ENCODE measurements at places on chromosomes 1 and 21.

DNA sequence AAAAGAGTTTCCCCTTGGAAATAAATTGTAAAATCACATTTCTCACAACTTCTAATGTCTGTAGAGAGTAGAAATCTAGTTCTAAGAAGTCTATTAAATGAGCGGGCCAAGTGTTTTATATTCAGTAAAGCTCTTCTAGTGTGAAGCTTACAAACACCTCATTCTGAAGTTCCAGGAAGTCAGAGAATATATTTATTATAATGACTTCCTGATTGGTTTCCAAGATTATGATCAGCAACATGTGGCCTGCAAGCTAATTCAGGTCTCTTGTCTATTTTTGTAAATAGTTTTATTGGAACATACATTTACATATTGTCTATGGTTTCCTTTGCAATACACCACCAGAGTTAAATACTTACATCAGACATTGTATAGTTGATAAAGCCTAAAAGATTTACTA is 603.9 kb downstream of the AMY1C start:
- no peak for DNase-seq

DNA sequence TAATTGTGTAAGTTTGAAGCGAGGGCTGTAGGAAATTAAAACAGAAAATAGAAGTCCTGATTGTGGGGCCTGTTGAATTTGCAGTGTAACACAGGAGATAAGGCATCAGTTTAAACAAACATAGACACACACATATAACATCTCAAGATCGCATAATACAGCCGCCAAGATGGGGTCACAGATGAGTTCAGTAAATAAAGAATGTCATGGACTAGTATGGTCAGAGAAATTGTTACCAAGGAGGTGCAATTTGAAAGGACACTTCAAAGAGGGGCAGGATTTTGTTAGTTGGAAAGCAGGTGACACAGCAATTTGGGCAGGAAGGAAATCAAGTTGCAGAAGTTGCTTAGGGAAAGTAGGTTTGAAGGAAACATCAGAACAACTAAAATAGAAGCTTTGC is 450.0 kb downstream of the USP25 start:
- DNase-seq = no peak

DNA sequence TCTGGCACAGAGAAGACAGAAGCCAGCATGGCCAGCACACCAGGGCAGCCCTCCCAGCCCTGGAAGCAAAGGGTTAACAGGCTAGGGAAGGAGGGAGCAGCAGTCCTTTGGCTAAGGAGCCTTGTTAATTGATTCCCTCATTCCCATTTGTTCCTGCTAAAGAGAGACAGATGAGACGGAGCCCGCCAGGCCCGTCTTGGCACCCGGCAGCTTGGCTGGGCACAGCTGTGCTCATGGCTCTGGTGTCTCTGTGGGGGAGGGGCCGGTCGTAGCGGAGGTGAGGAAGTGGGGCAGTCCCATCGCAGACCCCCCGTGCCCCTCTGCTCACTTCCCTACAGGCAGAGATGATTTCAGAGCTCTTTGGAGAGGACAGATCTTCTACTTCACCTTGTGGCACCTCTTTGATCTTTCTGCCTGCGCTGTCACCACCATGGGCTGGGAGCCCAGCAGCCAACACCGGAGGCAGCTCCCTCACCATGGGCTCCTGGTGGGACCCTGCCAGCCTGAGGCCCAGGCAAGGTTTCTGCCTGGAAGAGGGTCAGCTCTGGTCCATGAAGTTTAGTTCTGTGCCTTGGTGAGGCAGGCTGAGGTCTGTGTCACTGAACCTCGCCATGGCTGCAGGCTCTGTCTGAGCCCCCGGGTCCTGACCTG is 38.0 kb downstream of the FOXO6 start:
- no peak for DNase-seq

DNA sequence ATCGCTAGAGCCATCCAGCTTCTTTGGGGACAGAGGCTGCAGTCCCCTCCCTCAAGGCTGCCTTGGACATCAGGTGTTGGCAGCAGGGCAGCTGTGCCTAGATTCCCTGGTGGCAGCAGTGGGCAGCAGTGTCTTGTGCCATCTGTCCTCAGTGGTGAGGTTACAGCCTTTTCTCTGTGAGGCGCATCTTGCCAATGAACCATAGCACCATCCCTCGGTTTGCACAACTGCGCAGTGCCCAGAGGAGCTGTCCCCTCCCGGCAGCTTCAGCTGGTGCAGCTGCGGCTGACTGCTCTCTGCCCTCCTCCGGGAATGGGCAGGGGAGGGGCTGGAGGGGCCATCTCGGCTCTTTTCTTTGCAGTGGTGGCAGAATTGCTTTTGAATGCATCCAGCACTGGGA is 59.0 kb upstream of the C8B start:
- no peak for DNase-seq

DNA sequence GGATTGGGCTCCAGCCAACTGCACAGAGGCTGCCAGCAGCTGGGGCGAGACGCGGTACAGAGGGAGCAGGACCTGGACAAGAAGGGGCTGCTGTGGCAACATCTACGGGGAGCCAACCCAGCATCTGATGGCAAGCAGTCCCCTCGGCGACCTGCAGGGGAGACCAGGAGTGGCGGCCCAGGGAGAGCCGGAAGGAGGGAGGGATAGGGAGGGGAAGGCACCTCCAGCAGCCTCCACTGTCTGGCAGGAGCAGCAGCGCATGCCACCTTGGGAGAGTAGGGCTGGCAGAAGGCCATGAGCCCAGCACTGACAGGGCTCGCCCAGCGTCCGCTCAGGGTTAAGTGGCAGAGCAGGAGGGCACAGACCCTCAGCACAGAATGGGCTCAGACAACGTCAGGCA is 17.3 kb downstream of the CHD5 start:
- DNase-seq = no peak

- DNase-seq = no peak
Observed at GRCh38 chr1:18470671-18471355, 9.9 kb upstream of the KLHDC7A start.

DNA sequence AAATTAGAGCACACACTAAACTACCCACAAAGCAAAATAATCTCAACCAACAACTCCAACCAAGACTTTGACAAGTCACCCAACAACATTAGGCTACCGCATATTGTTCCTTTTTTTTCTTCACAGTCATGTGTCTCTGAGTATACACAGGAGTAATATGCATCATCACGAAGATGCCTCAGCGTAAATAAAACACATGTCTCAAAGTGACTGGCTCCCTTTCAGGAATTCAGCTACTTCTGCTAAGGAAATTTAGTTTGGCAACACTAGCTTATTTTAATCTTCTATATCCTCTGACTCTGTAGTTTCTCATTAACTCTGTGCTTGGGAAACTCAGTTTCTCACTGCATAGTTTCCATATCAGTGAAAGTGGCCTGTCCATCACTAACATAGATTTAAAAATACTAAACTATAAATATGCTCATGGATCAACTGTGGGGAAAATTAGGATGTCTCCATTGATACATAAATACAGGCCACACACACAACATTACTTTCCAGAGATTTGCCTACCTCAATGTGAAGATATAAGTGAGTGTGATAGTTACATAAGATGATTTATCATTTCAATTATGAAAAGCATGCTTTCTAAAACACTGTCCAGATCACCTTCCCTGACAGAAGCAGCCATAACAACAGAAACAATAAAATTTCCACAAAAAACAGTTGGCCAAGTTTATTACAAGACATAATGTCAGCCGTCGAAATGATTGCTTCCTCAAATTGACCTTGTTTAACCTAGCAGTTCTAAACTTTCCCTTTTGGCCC is 113.2 kb downstream of the PTGER3 start:
- no peak for DNase-seq

GRCh38 chr1:116255486-116256285 is 117.4 kb upstream of the ATP1A1 start:
- DNase-seq = no peak

DNA sequence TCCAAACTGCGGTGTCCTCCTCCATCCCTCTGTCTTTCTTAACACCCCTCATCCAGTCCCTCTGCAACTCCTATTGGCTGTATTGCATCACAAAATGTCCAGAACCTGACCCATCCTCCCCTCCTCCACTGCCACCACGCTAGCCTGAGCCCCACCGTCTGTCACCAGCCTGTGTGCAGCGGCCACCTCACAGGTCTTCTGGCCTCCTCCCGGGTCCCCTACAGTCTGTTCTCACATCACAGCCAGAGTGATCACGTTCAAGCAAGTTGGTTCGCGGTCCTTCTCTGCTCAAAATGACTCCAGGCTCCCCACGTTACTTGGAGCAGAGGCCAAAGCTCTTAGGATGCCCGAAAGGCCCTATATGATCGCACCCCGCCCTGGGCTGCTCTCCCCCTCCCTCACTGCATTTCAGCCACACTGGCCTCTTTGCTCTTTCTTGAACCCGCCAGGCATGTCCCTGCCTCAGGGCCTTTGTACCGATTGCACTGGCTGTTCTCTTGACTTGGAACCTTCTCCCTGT is 2.4 kb upstream of the PADI4 start:
- no peak for DNase-seq

- DNase-seq = no peak
Observed at GRCh38 chr1:223678841-223679240, 13.3 kb upstream of the CAPN8 start.

GRCh38 chr1:21625390-21626190 is 43.6 kb downstream of the RAP1GAP start:
- DNase-seq = no peak

DNA sequence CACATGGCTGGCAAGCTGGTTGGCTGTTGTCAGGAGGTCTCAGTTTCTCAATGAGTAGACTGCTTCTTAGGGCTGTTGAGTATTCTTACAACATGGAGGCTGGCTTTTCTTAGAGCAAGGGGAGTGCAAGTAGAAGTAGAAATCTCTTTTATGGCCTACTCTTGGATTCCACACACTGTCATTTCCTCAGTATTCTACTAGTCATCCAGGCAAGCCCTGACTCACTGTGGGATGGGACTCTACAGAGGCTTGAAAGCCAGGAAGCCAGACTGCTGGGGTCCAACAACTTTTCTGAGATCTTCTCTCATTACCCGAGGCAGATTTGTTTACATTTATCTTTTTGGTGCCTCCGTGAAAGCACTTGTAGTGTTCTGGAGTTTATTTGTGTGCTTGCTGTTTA is 196.2 kb upstream of the APP start:
- DNase-seq = no peak

- DNase-seq = no peak
Observed at GRCh38 chr1:61618755-61619154, 106.2 kb downstream of the TM2D1 start.

GRCh38 chr1:68916221-68916902 is 419.5 kb upstream of the DEPDC1 start:
- no peak for DNase-seq

- no peak for DNase-seq
Observed at GRCh38 chr21:34938089-34938764, 110.9 kb downstream of the RUNX1 start.

- no peak for DNase-seq
Observed at GRCh38 chr1:58431901-58432620, 114.5 kb downstream of the OMA1 start.

GRCh38 chr1:46690931-46691421 is 19.3 kb downstream of the TEX38 start:
- no peak for DNase-seq

DNA sequence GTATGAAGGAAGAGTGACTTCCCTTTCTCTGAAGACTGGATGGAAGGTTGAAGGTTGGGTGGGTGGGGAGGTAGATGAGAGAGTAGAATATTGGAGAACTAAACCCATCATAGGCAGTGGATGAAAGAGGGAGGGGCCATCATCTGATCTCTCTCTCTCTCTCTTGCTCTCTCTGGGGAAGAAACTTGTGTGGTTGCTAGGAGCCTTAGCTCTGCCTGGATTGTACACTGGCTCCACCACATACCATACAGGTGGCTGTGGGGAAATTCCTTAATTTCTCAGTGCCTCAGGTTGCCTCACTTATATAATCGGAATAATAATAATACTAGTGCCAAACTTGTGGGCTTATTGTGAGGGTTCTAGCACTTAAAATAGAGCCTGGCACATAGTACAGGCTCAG is 9.5 kb downstream of the XCL1 start:
- no peak for DNase-seq

DNA sequence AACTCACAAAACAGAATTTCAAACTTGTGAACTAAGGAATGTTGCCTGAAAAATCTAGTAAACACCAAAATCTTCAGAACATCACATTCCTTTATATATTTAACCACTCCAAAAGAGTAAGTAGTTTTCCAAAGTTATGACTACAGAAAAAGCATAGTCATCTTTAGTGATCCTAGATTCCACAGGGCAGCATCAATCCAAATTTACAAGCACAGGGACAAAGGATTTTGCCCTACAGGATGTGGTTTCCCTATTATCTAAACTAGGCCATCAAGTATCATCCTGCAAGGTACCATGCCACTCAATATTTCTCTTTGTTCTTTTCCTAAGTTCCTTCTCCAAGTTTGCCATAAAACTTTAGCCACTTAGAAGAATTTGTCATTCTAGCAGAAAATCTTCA is 33.0 kb downstream of the COP1 start:
- no peak for DNase-seq

DNA sequence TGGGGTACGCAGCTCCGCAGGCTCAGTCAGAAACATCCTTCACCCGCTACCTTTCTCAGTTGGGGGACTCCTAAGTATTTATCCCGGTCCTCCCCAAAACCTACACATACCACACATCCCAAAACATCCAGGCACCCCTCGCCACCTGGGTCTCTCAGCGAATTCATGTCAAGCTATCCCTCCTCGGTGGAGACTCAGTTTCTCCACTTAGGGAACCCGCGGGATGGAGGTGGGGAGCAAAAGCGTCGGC is 1.3 kb upstream of the ZBTB7B start:
- no peak for DNase-seq

DNA sequence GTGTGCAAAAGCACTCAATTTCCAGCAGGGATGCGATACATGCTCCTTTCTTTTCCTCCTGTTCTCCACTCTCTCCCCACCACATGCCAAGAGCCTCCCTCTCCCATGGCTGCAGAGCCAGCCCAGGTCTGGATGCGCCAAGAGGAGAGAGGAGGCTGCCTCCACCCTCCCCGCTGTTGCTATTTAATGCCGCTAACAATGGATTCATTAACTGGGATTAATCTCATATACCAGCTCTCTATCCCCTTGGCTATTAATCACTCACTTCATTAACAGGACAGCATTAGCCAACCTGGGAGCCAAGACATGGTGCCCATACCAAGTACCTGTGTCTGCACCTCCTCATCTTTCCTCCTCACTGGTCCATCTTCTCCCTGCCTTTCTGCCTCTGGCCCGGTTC is 49.1 kb upstream of the SCMH1 start:
- DNase-seq = no peak

DNA sequence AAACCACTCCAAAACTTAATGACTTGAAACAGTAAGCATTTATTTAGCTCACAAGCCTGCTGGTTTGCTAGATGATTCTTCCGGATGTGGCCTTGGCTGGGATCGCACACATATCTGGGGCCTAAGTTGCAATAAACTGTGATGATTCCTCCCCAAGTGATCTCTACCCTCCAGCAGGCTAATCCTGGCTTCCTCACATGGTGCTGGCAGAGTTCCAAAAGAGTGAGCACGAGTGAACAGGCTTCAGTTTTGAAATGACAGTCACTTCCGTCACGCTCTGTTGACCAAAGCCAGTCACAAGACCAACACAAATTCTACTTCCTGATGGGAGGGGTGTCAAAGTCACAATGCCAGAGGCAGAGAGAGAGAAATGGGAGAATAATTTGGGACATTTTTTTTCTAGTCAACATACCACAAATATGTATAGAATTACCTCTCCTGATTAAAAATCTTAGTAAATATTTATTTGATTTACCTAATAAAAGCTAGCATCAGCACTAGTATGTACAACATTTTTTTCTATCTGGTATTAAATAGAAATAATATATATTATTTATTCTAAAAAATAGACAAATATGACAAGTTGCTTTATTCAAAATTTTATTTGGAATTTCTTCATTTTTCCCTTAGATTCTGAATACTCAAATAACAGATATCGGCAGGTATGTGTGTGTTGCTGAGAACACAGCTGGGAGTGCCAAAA is 292.7 kb downstream of the TPR start:
- DNase-seq = no peak
